AG20443 (cell line): ENCODE measurements at places on chromosomes 6 and 20.

DNA sequence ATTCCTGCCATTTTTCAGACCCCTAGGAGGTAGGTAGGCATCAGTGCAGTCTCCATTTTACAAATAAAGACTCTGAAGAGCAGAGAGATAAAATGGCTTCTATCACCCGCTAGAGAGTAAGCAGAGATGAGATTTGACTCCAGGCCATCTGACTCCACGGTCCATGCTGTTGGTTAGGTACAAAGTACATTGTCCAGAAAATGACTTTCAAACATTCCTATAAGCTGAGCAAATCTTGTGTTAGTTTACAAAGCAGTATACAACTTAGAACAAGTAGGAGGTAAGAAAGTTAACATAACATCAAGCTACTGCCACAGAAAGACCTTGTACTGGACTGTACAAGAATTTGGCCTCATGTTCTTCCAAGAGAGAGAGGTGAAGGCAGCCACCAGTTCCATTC, 14.9 kb downstream of the BTN1A1 start:
- DNase-seq: no peak

- no peak for DNase-seq
Observed at GRCh38 chr20:47741669-47742608, 43.3 kb downstream of the SULF2 start.

DNA sequence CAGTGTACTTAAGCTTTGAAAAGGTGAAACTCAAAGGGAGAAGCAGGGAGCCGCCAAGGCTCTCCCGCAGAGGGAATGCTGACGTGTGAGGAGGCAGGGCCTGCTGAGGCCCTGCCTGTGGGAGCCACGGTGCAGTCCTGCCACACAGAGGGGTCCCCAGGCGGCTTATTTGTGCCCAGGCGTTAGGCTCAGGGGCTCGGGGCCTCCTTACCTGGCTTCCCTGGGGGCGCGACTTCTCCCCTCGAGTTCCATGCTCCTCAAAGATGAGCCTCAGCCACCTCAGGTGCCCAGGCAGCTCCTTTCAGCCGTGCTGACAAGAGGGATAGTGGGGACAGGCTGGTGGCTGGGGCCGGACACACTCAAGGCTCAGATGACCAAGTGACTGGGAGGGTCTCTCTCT, 2.2 kb upstream of the KIF25 start:
- DNase-seq: no peak

DNA sequence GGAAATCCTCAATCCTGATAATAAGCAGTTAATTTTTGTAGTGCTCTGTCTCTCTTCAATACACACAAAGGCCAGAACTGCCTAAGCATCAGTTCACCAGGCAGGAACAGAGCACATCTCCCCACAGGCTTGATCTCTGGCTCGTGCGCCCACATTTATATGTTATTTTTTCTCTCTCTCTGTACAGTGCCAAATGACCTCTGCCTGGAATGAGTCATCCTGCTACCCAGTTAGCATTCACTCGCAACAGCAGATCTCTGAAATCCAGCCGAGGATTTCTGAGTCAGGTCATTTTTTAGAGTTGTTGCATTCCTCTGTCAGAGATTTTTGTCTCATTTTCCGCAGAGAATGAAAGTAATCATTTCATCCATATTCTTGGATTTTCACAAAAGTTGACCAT, 107.1 kb downstream of the COL12A1 start:
- DNase-seq: peak; percentile 87

GRCh38 chr6:94350833-94351232, 931.5 kb upstream of the EPHA7 start:
- no peak for DNase-seq

DNA sequence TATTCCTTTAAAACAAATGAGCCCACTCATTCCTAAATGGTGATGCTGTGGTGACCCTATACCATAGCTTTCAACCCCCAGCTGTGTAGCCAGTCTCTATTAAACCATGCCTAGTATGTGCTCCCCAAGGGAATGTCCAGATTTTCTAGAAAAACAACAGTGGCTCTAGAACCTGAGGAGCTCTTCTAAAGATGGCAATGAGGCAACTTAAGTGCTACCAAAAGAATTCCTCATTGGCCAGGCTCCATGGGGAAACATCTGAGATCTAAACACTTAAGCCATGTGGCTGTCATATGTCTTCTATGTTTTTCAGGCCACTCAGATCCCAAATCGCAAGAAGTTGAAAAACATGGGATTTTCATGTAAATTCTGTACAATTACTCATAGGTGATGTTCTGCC, 191.0 kb downstream of the TPBG start:
- DNase-seq: no peak

- DNase-seq: peak; percentile 68
Observed at GRCh38 chr6:90194371-90194841, 102.2 kb downstream of the BACH2 start.
